Naive thymus-derived CD4-positive, alpha-beta T cell (primary cell): ENCODE measurements at places on chromosomes 11 and 22. TPM values are rescaled to one million over a fixed set of nuclear protein-coding genes. Genes with fewer than 3 reads are reported as not detected.

GRCh38 chr11:119155733-119156492, 7.1 kb downstream of the ABCG4 start:
- H3K36me3 ChIP-seq, result no peaks in the 10 kb centered on the region
- no peak overlapping the region for H3K4me3 ChIP-seq

GRCh38 chr11:37199082-37199481, 601.0 kb upstream of the RAG2 start:
- no peaks in the 10 kb centered on the region for H3K4me1 ChIP-seq
- no peaks in the 10 kb centered on the region for H3K36me3 ChIP-seq
- no peak overlapping the region for H3K4me3 ChIP-seq
- H3K27ac ChIP-seq, result no peak overlapping the region
- DNase-seq, result no peak

The CALCA gene
- polyA plus RNA-seq, result not detected

GRCh38 chr11:75548595-75549272, 13.3 kb upstream of the SERPINH1 start:
- no peaks in the 10 kb centered on the region for H3K4me1 ChIP-seq
- no peak overlapping the region for H3K4me3 ChIP-seq

DNA sequence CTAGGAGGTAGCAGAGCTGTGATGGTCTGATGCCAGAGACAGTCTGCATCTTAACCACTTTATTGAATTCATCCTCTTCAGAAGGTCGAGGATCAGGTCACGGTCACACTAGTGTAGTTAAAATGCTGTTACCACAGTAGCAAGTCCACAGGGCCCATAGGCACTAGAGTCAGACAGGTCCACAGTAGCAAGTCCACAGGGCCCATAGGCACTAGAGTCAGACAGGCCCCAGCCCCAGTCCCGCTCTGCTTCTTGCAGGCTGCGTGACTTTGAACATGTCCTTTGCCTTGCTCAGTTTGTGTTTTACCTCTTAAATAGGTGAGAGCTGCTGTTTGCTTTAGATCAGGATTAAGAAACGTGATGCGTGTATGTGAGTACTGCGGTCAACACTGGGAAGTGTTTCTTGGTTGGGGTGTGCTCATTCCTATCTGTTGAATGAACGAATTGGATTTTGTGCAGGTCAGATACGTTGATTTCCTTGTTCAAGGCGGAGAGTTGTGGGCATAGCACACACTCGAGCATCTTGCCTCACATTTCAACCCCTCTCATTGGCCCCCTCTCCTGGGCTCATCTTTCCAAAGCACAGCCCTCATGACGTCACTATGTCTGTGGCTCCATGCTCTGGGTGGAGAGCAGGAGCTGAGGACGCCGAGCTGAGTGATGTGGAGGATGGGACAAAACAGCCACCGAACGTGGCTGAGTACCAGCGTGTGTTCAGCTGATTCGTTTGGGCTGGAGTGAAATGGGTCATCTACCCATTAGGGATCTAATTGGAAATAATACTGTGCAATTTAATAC, 191.7 kb downstream of the TBC1D22A start:
- H3K4me3 ChIP-seq, result no peak overlapping the region
- no peak overlapping the region for H3K27ac ChIP-seq
- DNase-seq, result no peak
- no peaks in the 10 kb centered on the region for H3K27me3 ChIP-seq
- H3K36me3 ChIP-seq, result peaks cover 26% of the 10 kb centered on the region

The TCIRG1 gene
- 39.0 TPM for polyA plus RNA-seq

- no peak overlapping the region for H3K27ac ChIP-seq
- H3K4me3 ChIP-seq, result no peak overlapping the region
- DNase-seq, result no peak
- no peaks in the 10 kb centered on the region for H3K4me1 ChIP-seq
Observed at GRCh38 chr11:94788396-94788795, 20.2 kb downstream of the AMOTL1 start.

DNA sequence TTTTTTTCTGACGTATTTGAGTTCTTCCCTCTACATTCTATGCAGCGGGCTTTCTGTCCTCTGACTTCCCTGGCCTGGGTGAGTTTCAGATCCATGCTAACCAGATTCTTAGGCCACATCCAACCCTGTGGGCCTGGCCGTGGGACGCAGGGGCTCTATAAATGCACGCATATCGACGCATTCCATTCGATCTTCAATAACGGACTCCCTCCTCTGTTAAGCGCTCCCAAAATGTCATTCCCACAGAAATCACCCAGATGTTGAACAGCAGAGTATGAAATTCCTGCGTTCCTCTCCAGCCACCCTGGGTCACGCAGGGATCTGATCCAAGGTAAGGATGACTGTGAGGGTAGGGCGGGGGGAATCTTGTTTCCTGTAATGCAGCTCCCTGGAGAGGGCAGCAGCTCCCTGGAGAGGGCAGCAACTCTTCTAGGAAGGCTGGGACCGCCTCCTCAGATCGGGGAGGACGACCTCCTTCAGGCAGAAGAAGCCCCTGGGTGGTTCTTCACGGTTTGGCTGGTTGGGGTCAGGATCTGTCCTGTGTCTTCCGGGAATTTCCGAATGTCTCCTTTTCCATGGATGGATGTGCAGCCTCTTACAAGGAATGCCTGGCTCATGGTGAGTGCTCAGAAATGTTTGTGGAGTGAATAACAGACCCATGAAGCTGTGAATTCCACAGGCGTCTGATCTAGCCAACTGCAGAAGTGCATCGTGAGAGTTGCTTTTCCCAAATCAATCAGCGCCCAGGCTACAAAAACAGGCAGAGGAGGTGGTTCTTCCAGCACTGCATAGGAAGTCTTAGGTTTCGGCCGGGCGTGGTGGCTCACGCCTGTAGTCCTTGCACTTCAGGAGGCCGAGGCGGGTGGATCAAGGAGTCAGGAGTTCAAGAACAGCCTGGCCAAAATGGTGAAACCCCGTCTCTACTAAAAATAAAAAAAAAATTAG, 12.2 kb downstream of the MRGPRD start:
- H3K4me3 ChIP-seq, result no peak overlapping the region
- no peak overlapping the region for H3K27ac ChIP-seq
- no peaks in the 10 kb centered on the region for H3K36me3 ChIP-seq
- peaks cover 10% of the 10 kb centered on the region for H3K4me1 ChIP-seq

DNA sequence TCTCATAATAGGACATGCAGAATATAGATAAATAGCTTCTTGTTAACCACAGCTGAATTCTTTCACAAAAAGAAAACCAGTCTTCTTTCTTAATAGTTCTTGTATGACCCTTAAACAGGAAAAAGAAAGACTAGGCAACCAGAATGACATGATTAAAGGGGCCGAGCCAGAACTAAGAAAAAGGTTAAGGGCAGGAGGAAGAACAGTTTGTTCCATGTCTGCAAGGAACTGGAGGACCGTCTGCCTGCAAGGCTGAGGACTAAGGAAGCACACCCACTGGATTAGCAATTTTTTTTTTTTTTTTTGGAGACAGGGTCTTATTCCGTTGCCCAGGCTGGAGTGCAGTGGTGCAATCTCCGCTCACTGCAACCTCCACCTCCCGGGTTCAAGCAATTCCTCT, 26.0 kb upstream of the TMPRSS5 start:
- no peak for DNase-seq
- no peaks in the 10 kb centered on the region for H3K27me3 ChIP-seq
- H3K36me3 ChIP-seq, result no peaks in the 10 kb centered on the region
- no peak overlapping the region for H3K27ac ChIP-seq

The SMIM38 gene
- polyA plus RNA-seq, result not detected

DNA sequence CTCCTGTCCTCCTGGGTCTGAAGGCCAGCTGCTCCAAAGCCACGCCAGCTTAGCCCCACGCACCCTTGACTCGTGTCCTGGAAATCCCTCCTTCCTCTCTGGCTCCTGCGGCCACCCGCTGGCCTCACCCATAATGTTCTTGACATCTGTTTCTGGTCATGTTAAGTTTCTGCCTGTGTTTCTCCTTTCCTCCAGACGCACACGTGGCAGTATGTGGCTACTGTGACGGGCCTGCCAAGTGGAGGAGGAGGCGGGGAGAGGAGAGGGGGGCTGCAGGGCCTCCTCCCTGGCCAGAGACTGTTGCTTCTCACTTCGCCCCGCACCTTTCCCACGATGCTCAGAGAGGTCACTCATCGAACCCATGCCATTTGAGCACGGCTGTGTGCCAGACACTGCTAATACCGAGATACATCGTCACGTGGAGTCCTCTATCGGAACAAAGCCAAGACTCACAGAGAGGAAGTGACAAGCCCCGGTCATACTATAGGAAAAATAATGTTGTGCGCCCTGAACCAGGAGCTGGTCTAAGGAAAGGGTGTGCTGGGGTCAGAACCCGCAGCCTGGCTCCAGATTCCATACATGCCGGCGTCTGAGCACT, 11.5 kb downstream of the C1QTNF6 start:
- H3K36me3 ChIP-seq, result no peaks in the 10 kb centered on the region
- no peaks in the 10 kb centered on the region for H3K27me3 ChIP-seq
- DNase-seq, result no peak
- no peaks in the 10 kb centered on the region for H3K4me1 ChIP-seq
- no peak overlapping the region for H3K27ac ChIP-seq

DNA sequence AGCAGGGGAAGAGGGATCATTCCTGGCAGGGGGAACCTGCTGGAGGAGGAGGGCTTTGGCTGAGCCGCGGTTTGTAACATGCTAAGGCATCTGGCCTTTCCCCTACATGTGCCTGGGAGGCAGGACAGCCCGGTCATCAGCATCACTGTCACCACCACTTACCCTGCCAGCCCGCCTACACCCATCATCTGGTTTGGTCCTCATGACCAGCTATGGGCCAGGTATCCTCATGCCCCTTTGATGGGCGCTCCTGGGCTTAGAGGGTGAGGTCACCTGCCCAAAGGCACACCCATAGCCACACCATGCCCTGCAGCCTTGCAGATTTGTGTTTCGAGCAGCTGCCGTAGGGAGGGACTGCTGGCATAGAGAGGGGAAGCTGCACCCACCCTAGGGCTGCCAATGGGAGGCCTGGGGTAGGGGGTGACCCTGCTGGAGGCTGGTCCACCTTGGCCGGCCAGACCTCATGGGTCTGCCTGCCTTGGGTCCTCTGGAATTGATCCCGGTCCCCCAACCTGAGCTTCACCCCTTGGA, 2.6 kb downstream of the MRGPRF start:
- H3K27ac ChIP-seq, result no peak overlapping the region
- H3K36me3 ChIP-seq, result no peaks in the 10 kb centered on the region
- peaks cover 12% of the 10 kb centered on the region for H3K27me3 ChIP-seq
- no peaks in the 10 kb centered on the region for H3K4me1 ChIP-seq
- DNase-seq, result no peak
- H3K4me3 ChIP-seq, result no peak overlapping the region

- H3K4me1 ChIP-seq, result peaks cover 20% of the 10 kb centered on the region
- no peak overlapping the region for H3K27ac ChIP-seq
- no peaks in the 10 kb centered on the region for H3K27me3 ChIP-seq
- H3K36me3 ChIP-seq, result peaks cover 24% of the 10 kb centered on the region
Observed at GRCh38 chr11:104957280-104957679, 11.1 kb downstream of the CASP4 start.

The PKDREJ gene
- polyA plus RNA-seq, result not detected

The OR8A1 gene
- polyA plus RNA-seq, result not detected

DNA sequence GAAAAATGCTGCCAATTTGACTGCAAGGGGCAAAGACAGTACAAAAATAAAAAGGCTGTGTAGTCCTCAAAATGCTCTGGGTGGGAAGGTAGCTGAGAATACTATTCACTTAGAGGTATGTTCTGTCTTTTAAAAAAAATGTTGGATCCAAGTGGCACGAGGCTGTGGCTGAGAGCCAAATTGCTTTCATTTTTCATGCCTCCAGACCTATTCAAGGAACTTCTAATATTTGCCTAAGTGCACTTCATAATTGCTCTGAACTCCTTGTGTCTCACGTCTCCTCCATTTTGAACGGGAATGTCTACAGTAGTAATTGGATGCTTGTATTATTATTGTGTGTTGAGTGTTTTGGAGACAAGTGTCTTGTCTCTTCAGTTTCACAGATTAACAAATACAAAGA, 19.1 kb upstream of the SLC22A25 start:
- no peaks in the 10 kb centered on the region for H3K27me3 ChIP-seq
- no peak for DNase-seq
- no peak overlapping the region for H3K4me3 ChIP-seq
- no peak overlapping the region for H3K27ac ChIP-seq
- H3K4me1 ChIP-seq, result no peaks in the 10 kb centered on the region

GRCh38 chr11:108945341-108945740, 280.5 kb downstream of the DDX10 start:
- no peak overlapping the region for H3K4me3 ChIP-seq
- H3K36me3 ChIP-seq, result no peaks in the 10 kb centered on the region
- DNase-seq, result no peak
- H3K27ac ChIP-seq, result no peak overlapping the region
- H3K27me3 ChIP-seq, result no peaks in the 10 kb centered on the region

DNA sequence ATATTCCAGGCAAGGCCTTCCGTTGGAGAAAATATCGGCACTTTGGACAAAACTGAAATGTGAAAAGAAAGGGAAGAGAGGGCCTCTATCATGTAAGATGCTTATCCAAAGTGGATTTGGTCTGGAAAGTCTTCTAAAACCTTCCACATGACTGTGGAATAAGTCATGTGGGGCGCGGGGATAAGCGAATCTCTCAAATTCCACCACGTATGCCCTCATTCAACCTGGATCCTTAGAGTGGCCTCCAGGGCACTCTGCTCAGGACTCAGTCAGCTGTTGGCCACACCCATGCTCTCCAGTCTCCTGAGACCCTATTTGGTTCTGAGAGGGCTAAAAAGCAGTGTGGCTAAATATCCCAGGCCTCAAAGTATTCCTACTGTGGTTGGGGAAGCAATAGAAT, 2.0 kb upstream of the TIMP3 start:
- DNase-seq, result no peak
- H3K4me3 ChIP-seq, result no peak overlapping the region
- no peaks in the 10 kb centered on the region for H3K36me3 ChIP-seq
- H3K4me1 ChIP-seq, result no peaks in the 10 kb centered on the region
- H3K27me3 ChIP-seq, result no peaks in the 10 kb centered on the region
- H3K27ac ChIP-seq, result no peak overlapping the region

- H3K27ac ChIP-seq, result no peak overlapping the region
- H3K27me3 ChIP-seq, result no peaks in the 10 kb centered on the region
- DNase-seq, result no peak
- H3K4me3 ChIP-seq, result no peak overlapping the region
- no peaks in the 10 kb centered on the region for H3K36me3 ChIP-seq
- no peaks in the 10 kb centered on the region for H3K4me1 ChIP-seq
Observed at GRCh38 chr11:131025421-131026125, 109.3 kb upstream of the SNX19 start.

The CARNS1 gene
- 1.4 TPM for polyA plus RNA-seq

GRCh38 chr11:114175706-114176105, 116.2 kb downstream of the ZBTB16 start:
- H3K27me3 ChIP-seq, result no peaks in the 10 kb centered on the region
- no peaks in the 10 kb centered on the region for H3K36me3 ChIP-seq
- DNase-seq, result no peak
- H3K4me3 ChIP-seq, result no peak overlapping the region

DNA sequence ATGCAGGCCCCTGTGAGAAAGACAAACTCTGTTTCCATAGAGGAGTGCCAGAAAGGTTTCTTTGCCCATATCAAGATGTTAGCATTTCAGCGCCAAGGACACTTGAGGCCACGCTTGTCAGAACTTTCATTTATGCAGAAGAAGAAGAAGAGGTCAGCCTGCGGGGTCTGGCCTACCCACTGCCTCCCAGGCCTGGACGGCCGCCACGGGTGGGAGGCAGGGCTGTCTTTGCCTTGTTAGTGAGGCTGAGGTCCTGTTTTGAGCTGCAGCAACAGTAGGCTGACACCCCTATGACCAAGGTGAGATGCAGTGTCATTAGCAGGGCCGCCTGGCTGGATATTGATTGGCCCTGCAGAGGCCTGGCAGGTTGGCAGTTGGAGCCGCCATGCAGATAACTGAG, 183.9 kb downstream of the GRIK4 start:
- no peaks in the 10 kb centered on the region for H3K27me3 ChIP-seq
- no peaks in the 10 kb centered on the region for H3K4me1 ChIP-seq
- H3K4me3 ChIP-seq, result no peak overlapping the region
- DNase-seq, result no peak
- no peaks in the 10 kb centered on the region for H3K36me3 ChIP-seq

The NLRP6 gene
- polyA plus RNA-seq, result 20.4 TPM
